ENCODE measurements at places on chromosomes 11 and 22.

DNA sequence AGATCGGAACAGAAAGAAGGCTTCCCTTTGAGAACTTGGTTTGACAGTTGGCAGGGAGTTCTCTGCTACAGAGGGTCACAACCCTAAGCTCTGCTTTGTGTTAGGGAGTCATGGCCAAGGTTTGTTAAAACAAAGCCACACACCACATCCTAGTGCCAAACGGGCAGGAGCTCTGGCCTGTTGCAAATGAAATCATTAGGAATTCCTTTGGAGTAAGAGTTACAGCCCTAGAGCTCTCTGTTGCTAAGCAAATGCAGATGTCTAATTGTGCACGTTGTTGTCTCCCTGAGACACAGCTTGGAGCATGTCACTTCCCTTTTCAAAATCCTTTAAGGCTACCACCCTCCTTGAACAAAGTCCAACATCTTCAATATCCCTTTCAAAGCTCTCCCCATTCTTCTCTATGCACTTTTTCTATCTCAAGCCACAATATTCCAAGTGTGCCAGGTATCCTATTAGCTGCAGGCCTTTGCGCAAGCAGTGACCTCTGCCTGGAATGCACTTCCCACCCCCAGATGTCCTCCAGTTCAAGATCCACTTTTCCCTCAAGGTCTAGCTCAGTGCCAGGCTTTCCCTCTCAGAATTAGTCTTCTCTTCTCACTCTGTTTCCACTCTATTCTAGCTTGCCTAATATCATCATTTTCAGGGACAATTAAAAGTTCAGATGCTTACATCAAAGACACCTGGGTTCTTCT lies 253.7 kb upstream of the POU2AF2 start:
- no peak for DNase-seq

DNA sequence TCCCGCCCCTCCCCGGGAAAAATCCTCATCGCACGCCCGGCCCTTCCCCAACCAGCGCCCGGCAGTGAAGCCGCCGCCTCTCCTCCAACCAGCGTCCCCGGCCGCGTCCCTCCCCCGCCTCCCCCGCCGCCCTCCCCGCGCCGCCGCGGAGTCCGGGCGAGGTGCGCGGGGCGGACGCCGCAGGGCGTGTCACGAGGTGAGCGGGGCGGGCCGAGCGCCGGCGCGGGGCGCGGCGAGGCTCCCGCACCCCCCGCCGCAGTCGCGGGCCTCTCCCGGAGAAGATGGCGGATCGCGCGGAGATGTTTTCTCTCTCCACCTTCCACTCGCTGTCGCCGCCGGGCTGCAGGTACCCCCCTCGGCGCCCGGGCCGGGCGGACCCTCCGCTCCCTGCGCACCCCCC lies at the start of gene MAPK8IP2:
TSS of gene MAPK8IP2 (plus strand) at position 256 of the 400 bp plus-strand sequence. CDS start at position 282, 26 bp downstream.
- DNase-seq = no peak

GRCh38 chr11:16791191-16791961 lies 52.9 kb downstream of the C11orf58 start:
- no peak for DNase-seq

DNA sequence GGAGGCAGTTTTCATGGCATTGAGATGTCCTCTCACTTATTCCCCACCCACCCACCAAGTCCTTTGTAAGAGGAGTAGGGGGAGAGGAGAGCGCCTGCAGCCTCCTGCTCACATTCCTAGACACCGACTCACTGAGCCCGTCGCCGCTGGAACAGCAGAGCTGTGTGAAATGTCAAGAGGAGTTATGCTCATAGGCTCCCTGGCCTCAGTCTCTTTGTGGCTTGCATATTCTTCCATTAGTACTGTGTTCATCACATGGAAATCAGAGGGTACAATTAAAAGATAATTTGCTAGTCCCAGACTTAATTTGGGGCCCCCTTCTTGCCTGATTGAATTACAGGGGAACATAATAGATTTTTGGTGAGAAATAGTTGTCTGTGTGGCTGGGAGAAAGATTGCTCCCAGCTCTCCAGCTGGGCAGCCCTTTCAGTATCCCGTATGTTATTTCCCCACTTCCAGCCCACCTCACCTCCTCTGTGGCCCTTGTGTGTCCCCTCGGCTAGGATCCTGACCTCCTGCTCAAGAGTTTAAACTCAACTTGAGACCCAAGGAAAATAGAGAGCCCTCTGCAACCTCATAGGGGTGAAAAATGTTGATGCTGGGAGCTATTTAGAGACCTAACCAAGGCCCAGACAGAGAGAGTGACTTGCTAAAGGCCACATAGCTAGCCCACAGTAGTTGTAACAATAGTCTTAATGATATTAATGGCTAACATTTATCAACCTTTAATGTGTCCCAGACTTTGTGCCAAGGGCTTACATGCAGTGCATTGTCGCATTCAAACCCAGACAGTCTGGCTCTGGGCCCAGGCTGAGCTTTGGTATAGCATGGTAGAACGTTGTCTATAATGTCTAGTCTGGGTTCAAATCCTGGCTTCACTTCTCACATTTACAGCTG lies 32.2 kb downstream of the LIMK2 start:
- DNase-seq = no peak

Measured in CD4-positive, alpha-beta memory T cell (primary cell).